ENCODE measurements at places on chromosomes 11 and 22.

- no peak for DNase-seq
These were observed 17.6 kb upstream of the CADM1 start for GRCh38 chr11:115521825-115522224.

GRCh38 chr11:113593698-113594308 is 112.3 kb downstream of the TMPRSS5 start:
- no peak for DNase-seq

DNA sequence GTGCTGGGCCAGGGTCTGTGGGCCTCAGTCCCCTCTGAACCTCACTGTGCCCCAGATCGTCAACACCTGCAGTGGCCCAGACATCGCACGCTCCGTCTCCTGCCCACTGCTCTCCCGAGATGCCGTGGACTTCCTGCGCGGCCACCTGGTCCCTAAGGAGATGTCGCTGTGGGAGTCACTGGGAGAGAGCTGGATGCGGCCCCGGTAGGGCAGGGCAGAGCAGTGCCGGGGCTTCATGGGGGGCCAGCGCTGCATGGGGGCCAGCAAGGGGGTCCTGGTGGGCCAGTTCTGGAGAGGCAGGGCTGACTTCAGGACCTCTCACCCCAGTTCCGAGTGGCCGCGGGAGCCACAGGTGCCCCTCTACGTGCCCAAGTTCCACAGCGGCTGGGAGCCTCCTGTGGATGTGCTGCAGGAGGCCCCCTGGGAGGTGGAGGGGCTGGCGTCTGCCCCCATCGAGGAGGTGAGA is 16.3 kb downstream of the EPS8L2 start:
- DNase-seq: no peak

DNA sequence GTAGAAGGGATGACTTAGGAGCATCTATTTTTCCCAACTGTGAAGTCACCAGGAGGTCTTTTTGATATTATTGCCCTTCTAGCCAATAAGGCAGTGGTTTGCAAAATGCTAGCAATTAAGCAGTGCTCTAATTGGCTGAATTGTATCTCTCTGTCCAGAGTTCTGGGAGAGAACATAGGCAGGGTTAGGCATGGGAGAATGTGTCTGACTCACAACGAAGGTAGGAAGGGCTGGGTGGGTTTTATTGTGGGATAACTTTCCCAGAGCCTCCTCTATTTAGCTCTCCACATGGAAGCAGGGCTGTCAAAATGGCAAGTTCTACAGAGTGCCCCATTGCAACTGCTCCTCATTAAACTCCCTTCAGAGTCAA is 415.9 kb upstream of the CADM1 start:
- no peak for DNase-seq

GRCh38 chr11:88017666-88018065 is 157.6 kb downstream of the RAB38 start:
- no peak for DNase-seq

- no peak for DNase-seq
These were observed 3.4 kb downstream of the FADS3 start for GRCh38 chr11:61887839-61888494.

All from DND-41 (cell line).